ENCODE measurements at places on chromosomes 5 and 9.

DNA sequence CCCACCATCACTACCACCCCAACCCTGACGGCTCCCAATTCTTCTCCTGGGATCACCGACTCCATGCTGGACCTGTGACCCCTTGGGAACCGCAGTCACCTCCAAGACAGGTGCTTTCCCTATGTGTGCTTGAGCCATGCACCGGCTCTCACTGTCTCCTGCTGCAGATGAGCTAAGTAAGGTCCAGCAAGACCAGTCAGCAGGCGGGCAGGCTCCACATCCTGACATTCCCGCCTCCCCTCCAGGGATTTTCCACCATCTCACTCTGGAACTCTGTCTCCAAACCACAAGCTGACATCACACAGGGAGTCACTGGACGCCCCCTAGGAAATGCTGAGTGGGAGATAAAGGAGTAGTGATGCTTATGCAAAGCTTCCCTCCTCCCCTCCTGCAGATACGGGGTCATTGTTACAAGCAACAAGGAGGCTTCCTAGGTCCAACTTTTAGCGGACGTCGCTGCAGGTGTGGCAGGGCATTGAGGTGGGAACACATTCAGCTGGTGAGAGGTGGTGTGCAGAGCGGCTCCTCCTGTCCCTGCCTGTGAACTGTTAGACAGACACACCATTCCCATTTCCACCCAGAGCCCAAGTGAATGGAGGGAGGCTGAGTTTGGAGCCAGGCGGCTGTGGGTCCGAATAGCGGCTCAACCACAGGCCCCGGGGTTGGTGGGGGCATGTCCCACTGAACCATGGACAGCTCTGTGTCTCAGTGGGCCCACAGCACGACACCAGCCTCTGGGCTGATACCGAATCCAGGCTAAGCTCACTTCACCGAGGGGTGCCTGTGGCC is 129.2 kb upstream of the PHYKPL start:
- DNase-seq = no peak

- no peak for DNase-seq
Measured at GRCh38 chr5:88045165-88045564, 223.5 kb downstream of the TMEM161B start.

- peak; percentile 44 for DNase-seq
Measured at GRCh38 chr9:14993061-14993800, 83.0 kb upstream of the FREM1 start.

DNA sequence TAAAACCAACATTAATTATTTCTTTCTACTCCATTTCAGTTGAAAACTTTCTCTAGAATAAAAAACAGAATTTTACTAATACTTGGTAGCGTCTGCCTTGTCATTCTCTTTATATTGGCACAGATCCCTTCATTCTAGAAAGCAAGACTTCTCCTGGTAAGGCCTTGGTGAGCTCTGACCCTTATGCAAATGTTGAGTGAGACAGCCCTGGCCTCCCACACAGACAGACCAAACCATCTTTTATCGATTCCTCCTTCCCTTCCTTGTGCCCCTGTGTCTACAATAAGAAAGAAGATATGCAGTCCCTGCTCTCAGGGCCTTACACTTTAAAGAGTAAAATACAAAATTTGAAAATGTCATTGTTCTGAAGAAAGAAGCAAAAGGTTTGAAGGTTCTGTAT is 262.2 kb downstream of the EFNA5 start:
- DNase-seq = no peak

DNA sequence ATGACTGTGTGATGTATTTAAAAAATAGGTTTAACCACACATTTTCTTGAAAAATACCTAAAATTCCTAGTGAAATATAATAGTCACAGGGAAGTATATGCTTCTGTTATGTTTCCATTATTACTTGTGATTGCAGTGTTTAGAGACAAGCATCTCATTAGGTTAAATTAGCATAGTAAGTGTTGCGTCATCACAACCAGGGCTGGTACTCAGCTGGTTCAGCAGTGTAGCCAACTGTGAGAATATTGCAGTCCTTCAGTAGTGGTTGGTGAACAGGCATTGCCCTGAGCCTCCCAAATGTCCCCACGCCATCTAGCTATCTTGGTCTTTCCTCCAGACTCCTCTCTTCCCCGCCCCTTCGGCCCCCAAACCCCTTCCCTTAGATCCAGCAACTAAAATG is 261.7 kb downstream of the ARHGEF28 start:
- DNase-seq = no peak

DNA sequence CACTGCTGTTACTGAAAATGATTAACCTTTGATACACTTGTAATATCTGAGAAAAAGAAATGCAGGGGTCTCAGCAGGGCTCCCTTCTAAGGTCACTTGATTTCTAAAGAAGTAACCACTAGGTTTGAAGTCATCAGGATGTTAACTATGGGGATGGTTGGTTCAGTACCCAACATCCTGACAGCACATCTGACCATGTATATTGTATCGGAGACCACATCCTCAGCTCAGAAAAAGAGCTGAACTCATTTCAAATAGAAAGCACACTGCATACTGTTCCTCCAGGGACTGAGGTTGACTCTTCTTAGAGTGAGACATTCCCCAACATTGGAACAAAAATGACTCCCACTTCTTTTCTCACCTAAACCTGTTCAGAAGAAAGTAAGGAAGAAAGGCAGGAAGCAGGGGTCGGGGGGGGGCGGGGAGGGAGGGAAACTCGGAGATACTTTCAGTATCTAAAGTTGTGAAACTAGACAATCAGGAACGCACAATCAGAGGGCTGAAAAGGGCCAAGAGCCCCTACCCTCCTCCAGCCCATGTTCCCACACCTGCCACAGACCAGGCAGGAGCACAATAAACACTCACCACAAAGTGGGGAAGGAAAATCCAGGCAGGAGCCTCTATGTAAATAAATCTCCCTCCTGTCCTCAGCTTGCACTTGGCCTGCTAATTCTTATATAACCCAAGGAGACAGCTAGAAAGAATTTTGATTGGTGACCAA is 730 bp upstream of the GZMA start:
- peak; percentile 34 for DNase-seq
